ENCODE measurements at places on chromosomes 6 and 20.

GRCh38 chr6:105301756-105302616 is 100.9 kb downstream of the PREP start:
- DNase-seq: peak; percentile 64

GRCh38 chr6:34246563-34247391 is 2.0 kb downstream of the SMIM29 start:
- no peak for DNase-seq

GRCh38 chr20:58008413-58008812 is 220.0 kb downstream of the ANKRD60 start:
- DNase-seq: no peak

DNA sequence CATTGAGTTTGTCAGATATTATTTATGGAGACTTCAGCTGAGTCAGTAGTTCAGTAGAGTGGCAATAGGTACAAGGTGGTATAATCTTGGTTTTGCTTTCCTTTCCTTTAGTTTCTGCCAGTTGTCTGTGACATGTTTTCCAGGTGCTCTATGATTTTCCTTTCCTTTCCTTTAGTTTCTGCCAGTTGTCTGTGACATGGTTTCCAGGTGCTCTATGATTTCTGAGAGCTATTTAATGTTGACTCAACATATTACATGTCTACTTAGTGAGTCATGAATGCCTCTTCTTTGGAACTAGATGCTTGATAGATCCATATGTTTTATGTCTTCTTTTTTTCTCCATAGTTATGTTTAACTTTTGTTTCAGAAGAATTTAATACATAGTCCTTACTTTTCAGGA is 186.4 kb upstream of the DEFB112 start:
- no peak for DNase-seq
